Epithelial cell of proximal tubule (primary cell): ENCODE measurements at places on chromosomes 1 and 21. TPM values are rescaled to one million over a fixed set of nuclear protein-coding genes. Genes with fewer than 3 reads are reported as not detected.

OR2T2 gene
- not detected in 2 replicates for total RNA-seq

CDC42 gene
- 339 and 441 TPM in 2 replicates for total RNA-seq

GPR52 gene
- total RNA-seq: not detected in 2 replicates

ADAMTS4 gene
- total RNA-seq: under 0.01 TPM in 1 of 2 replicates, not detected in the other

TAL1 gene
- 0.69 and 1.4 TPM in 2 replicates for total RNA-seq

KCNA2 gene
- total RNA-seq: not detected in 2 replicates

NUDT4B gene
- total RNA-seq: 6.9 and 30.9 TPM in 2 replicates

GFI1 gene
- total RNA-seq: 0.12 and 0.14 TPM in 2 replicates

SHISA4 gene
- total RNA-seq: 10.9 and 22.4 TPM in 2 replicates

LMOD1 gene
- total RNA-seq: not detected in 2 replicates

CACHD1 gene
- 5.9 and 6.7 TPM in 2 replicates for total RNA-seq

CFAP74 gene
- not detected in 2 replicates for total RNA-seq

HSPA6 gene
- 0.12 and 0.36 TPM in 2 replicates for total RNA-seq

RABIF gene
- 9.2 and 12.7 TPM in 2 replicates for total RNA-seq

LORICRIN gene
- not detected in 2 replicates for total RNA-seq

TEDDM1 gene
- total RNA-seq: not detected in 2 replicates

C4BPA gene
- not detected in 2 replicates for total RNA-seq

THEM5 gene
- total RNA-seq: not detected in 2 replicates

S100A8 gene
- not detected in 2 replicates for total RNA-seq

TEKT2 gene
- 0.29 and 1.6 TPM in 2 replicates for total RNA-seq

CHI3L1 gene
- 0.86 TPM in 1 of 2 replicates, not detected in the other for total RNA-seq

CPTP gene
- 40.1 and 42.4 TPM in 2 replicates for total RNA-seq

SLC2A5 gene
- total RNA-seq: not detected in 2 replicates

FCRL4 gene
- total RNA-seq: not detected in 2 replicates
